Cardiac fibroblast (primary cell): ENCODE measurements at places on chromosomes 1 and 21.

GRCh38 chr1:172914501-172915144, 136.1 kb downstream of the TNFSF18 start:
- no peak for DNase-seq

DNA sequence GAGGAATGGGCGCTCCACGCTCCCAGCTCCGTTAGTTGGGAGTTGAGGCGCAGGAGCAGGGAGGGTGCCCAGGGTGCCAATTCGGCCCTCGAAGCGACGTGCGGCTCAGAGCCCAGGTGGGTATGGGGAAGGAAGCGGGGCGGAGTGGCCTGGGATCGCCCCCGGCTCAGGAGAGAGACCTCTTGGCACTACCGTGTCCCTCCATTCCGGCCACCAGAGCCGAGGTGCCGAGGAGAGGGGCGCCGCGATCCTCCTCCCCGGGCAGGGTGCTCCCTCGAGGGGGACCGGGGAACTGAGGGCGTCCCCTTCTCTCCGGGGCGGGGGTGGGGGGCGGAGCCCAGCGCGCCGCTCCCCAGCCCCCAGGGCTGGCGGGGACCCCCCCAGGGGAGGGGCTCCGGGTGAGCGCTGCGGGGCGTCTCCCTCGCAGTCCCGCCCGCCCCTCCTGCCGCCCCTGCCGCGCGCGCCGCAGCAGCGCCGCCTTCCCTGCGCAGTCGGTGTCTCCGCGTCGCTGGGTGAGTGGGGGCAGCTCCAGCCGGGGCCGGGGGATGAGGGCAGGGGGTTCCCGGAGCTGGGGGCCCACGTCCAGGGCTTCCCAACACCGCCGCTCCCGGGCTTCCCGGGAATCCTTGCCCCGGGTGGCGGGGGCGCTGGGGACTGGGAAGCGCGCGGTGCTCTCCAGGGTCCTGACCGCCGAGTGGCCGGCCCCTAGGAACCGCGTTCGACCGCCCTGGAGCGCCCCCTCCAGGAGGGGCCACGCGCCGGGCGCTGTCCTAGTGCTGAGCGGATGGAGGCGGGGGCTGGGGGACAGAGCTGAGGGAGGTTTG, at the start of gene HPCA:
TSS of gene HPCA (plus strand) at position 488 of the 824 bp plus-strand sequence. CDS start 2,408 bp downstream, outside the sequence.
- peak; percentile 51 for DNase-seq

- DNase-seq = no peak
Measured at GRCh38 chr1:198606020-198606438, 32.8 kb upstream of the PTPRC start.

DNA sequence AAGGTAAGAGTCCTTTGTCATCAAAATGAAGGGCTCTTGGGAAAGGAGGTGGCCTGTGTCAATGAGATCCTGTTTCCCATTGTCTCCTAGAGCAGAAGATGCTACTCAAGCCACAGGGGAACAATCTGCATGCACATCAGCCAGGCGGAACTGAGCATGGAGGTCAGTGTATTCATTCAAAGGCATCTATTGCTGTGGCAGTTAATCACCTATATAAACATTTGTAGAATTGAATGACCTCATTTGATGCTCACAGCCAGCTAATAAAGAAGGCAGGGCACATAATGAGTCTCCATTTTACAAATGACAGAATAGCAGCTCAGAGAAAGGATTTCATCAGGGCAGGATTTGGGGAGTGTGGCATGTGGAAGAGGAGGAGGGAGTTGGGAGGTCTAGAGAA, 5.7 kb upstream of the FYB2 start:
- DNase-seq = peak; percentile 11

DNA sequence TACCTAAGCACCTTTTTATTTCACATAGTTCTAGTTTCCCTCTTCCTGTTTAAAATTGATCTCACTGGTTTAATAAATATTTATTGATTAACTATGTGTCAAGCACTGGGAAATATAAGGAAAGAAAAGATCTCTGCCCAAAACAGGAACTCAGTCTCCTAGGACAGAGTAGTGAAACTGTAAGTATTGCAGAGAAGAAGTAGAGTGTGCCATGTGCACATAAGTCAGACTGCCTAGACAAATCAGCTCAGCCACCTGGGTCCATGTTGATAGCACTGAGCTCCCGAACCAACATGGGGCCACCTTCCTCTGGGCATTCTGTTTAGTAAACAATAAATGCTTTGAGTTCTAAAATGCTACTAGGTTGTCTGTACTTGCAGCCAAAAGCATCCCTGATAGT, 9.8 kb upstream of the SSX2IP start:
- DNase-seq = no peak

GRCh38 chr1:157178490-157178889, 40.3 kb upstream of the ETV3 start:
- no peak for DNase-seq

- peak; percentile 70 for DNase-seq
Measured at GRCh38 chr1:204162494-204163074, 3.6 kb downstream of the REN start.

- no peak for DNase-seq
Measured at GRCh38 chr1:174938281-174939007, 61.3 kb upstream of the CACYBP start.
